ENCODE measurements at places on chromosomes 16 and 17.

DNA sequence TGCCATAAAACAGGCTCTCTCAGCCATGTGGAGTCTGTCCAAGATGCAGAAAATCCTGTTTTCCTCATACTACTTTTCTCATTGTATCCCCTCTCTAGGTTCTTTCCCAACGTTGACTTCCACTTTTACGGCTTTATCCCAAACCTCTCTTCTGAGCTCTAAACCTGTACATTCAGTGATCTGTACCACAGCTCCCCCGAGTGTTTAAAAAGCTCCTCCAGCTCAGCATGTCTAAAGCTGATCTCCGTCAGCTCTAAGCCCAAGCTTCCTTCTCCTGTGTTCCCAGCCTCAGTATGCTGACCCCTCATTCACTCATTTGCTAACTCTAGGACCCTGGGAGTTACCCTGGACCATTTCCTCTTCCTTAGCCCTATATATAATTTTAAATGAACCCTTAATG is 144.6 kb downstream of the DNAH9 start:
- DNase-seq: no peak

DNA sequence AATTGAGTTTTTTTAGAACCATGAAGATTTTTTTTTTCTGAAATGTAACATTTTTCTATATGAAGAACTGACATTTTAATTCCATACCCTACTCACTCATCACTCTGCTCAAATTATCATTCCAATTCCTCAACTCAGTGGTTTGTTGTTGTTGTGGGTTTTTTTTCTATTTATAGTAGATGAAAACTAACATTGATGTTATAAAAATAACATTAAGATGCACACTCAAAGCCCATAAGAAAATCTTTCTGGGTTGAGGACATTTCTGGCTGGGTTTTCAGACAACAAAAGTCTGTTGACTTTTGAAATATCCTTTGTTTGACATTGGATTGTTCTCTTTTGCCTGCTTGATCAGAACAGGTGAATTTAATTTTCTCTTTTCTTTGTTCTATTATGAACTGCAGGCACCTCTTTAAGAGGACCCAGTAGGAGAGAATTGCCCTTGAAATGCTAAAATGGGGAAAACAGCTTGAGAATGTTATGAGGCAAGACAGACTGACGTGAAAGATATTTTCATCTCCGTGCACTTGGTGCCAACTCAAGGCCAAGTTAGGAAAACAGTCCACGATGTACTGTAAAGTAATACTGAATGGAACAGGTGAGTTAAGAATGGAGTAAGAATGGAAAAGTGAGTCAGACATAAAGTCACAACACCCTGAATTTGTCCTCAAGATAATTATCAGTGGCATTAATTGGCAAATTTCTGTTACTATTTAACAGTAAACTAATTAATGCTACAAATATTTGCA is 16.1 kb upstream of the ABCA5 start:
- DNase-seq: no peak

- no peak for DNase-seq
Measured at GRCh38 chr17:46159686-46160085, 33.5 kb downstream of the KANSL1 start.

DNA sequence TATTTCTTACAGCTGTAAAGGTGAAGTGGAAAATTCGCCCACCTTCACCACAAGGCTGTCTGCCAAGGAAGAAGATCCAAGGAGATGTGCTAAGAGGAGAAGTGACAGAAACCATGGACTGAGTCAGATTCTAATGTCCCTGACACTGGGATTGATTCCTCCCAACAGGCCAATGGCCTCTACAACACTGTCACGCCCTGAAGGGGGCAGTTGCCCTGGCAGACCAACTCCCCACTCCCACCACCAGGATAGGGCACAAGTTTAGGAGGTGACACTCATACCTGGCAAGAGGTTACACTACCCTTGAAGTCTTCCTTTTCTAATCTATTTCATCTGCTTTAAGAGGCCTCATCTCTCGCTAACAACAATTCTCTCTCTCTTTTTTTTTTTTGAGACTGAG is 16.1 kb downstream of the PIP4K2B start:
- DNase-seq: no peak

GRCh38 chr16:84730406-84731106 is 30.8 kb downstream of the USP10 start:
- peak; percentile 51 for DNase-seq

GRCh38 chr17:16962804-16963203 is 9.1 kb downstream of the TNFRSF13B start:
- DNase-seq: no peak

- no peak for DNase-seq
Measured at GRCh38 chr16:1991588-1991947, 1.8 kb downstream of the SYNGR3 start.

GRCh38 chr17:74763565-74764387 is 12.4 kb downstream of the NAT9 start:
- no peak for DNase-seq

GRCh38 chr16:23836404-23837311 is 875 bp downstream of the PRKCB start:
- DNase-seq: peak; percentile 76

- DNase-seq: no peak
Measured at GRCh38 chr17:44589316-44590071, 32.2 kb downstream of the FZD2 start.

DNA sequence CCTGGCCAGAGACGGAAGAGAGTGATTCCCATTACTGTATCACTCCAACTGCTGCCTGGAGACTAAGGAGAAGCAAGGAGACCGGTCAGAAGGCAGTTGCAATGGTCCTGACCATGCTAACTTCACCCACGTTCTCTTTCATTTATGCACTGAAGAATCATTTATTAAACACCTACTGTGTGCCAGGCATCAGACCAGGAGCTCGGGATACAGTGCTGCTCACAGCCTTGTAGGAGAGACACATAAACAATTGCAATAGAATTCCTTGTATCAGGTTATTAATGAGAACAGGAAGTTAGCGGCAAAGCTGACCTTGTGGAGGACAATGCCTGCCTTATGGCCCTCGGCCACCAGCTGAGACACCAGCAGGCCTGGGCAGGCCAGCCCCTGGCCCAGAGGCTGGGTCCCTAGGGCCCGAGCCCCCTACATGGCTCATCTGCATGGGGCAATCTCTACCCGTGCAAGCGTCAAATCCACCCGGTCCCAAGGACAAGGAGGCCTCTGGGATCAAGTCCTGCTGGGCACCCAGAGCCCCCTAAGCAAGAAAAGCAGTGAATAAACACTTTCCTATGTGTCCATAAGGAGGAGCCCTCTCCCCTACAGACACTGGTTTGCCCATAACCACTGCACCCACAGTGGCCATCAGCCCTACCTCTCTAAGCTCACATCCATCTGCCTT is 8.6 kb upstream of the ENPP7 start:
- no peak for DNase-seq

DNA sequence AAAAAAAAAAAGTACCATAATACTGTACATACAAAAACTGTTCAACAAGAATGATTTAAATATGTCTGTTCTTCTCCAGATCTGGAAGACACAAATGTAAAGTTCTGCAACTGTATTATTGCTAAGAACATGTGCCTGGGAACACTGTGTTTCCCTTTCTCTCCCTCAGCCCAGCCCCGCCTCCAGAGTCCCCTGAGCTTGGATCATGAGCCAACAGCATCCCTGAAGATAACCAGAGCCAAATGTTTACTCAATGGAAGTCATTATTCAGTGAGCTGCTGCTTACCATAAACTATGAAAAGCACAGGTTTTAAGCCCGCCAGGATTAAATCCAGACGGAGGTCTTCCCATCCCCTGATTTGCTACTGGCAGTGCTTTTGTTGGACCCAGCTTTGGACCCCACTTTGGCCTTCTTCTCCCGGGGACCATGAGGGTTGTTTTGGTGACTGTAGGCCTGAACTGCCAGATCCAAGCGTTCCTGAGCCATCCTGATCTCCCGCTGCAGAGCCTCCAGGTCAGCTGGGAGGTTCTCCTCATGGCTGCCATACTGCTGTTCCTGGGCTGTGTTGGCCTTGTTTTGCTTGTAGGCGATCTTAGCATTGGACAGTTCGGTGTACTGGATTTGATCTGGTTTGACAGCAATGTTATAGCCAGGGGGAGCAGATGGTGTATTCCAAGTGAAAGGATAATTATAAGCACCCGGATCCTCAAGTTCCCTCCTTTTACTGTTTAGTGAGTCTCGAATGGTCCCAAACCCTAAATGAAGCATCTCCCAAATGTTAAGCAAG is 25.6 kb downstream of the GJC1 start:
- no peak for DNase-seq

- no peak for DNase-seq
Measured at GRCh38 chr17:44351464-44351863, 6.4 kb downstream of the GRN start.

DNA sequence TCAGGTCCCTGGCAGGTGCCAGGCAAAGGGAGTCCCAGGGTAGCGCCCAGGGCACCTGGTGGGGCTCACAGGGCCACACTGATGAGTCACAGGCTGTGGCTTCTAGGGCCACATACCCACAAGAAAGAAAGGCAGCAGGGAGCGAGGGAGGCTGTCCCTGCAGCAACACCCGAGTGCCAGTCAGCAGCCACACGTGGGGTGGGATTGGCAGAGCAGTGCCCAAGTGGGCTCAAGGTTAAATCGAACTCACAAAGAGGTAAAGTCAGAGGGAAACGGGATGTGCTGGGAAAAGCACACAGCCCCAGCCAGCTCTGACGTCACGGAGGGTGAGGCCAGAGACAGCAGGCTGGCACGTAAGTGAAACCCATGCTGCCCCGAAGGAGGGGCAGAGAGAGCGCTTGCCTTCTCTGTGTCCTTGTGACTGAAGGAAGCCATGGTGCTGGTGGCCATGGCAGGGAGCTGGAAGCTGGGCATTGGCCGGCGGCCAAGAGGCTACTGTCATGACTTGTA is 33.8 kb downstream of the FA2H start:
- DNase-seq: no peak

DNA sequence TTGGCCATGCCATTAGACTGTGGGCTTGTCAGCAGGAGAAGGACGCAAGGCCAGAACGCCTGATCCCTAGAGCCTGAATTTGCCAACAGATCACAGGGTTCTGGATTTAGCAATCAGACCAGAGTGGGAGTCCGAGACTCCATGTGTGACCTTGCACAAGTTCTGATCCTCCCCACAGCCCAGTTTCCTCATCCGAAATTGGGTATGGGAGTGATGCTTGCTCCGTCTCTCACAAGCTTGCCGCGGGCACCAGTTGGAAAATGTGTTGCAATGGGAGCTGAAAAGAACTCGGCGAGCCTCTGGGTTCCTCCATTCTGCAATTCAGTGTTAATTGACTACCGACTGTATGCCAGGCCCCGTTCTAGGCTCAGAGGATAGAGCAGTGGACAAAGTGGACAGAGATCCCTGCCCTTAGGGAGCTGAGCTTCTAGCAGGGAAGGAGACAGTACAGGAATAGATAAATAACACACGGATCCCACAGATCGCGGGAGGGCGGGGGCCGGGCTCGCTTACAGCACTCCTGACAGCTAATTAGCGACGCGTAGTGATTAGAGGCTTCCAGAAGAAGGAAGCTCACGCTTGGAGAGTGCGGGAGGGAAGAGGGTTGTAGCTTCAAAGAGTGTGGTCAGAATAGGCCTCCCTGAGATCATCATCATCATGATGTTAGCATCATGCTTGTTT is 150.4 kb upstream of the CIBAR2 start:
- no peak for DNase-seq

- no peak for DNase-seq
Measured at GRCh38 chr16:23132775-23133463, 16.3 kb downstream of the USP31 start.

GRCh38 chr17:32487473-32488176 is 832 bp downstream of the CDK5R1 start:
- DNase-seq: peak; percentile 41

GRCh38 chr16:78352184-78352583 is 252.7 kb downstream of the WWOX start:
- DNase-seq: no peak

DNA sequence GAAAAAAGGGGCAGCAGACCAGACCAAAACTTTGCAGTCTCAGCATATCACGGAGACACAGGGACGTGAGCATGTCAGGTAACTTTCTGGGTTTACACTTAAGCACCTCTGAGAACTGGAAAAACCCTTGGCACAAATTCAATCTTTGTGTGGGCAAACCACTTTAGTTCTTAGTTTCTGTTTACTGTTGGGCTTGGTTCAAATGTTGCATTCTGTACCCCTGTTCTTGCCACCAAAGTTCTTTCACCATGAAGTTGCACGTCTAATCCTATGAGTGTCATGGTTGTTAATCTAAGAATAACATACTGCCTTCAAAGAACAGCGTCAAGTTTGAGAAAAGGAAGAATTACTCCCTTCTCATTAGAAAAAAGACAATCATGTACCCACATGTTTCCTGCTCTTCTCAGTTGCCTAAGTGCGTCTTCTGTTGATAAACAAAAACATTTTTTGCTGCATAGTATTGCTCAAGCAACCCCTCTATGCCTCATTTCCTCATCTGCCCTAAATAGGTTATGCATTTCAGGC is 11.6 kb downstream of the KRT33A start:
- no peak for DNase-seq

DNA sequence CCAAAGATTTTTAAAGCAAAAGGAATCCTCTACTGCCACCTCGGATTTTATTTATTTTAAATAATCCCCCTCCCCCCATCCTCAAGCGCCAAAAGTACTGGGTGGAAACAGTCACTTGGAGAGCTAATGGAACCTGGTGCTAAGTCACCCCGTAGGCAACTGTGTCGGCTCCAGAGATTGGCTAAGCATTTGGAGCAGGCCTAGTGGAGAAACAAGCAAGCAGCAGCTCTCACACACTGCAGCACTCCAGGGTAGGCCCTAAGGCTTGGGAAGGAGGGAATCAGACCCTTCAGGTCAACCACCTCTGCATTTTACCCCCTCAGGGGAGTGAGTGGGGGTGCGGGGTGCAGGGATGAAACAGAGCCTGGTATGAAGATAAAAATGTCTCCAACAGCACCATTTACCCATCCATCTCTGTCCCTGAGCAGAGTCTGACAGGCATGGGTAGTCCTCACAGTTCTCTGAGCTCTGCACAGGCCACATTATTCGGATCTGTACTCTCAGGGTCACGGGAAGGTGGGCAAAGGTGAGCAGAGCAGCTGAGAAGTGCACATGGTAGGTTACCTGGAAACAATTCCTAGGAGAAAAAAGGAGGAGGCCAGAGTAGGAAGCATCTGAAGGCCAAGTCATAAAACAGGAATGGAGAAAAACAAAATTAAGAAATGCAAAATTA is 27.2 kb upstream of the STAC2 start:
- DNase-seq: no peak

DNA sequence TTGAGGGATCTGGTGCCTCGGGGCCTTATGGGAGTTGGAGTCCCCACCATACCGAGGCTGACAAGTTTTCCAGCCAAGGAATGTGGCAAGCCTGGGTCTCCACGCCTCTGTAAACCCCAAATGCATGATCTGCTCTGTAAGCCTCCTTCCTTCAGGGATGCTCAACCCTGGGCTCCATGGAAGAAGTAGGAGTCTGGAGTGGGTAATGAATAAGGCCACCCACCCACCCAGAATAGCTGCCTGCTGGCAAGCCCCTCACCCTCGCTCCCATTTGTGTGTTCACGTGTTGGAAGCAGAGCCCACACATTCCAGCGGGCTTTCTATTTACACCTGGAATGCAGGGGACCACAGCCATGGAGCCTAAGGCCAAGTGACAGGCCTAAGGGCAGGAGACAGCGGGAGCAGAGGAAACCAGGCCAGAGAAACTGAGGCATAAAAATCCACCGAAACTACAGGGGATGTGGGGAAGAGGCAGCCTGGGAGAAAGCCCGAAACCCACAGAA is 4.4 kb downstream of the DLG4 start:
- DNase-seq: no peak
